ENCODE measurements at places on chromosomes 12 and 14. TPM values are rescaled to one million over a fixed set of nuclear protein-coding genes. Genes with fewer than 3 reads are reported as not detected.

The APOF gene
- total RNA-seq, result not detected

The KRT5 gene
- 0.46 TPM for total RNA-seq

The PAX9 gene
- total RNA-seq, result not detected

The NID2 gene
- 13.6 TPM for total RNA-seq

The GPR162 gene
- total RNA-seq, result 87.9 TPM

The IGF1 gene
- total RNA-seq, result 12.0 TPM

The ADAM21 gene
- total RNA-seq, result 0.69 TPM

The PRPH gene
- 1.4 TPM for total RNA-seq

The IFI27 gene
- total RNA-seq, result 24.2 TPM

The ATP5F1B gene
- total RNA-seq, result 446 TPM

The MIPOL1 gene
- 36.9 TPM for total RNA-seq

The MON2 gene
- total RNA-seq, result 71.3 TPM

The ABCC9 gene
- total RNA-seq, result 22.8 TPM

The HOXC13 gene
- total RNA-seq, result not detected

The PLEKHG7 gene
- total RNA-seq, result not detected

The CLEC9A gene
- total RNA-seq, result not detected

The SLC2A14 gene
- 0.23 TPM for total RNA-seq

The RNASE9 gene
- total RNA-seq, result not detected

The TGM1 gene
- total RNA-seq, result 3.0 TPM

The CRIP1 gene
- total RNA-seq, result 2.3 TPM

The CCDC198 gene
- total RNA-seq, result 1.2 TPM

The FOXN4 gene
- total RNA-seq, result 0.23 TPM

The RIPK3 gene
- total RNA-seq, result 0.69 TPM

The ALG10 gene
- total RNA-seq, result 30.9 TPM

The TROAP gene
- total RNA-seq, result 6.5 TPM

The C12orf76 gene
- total RNA-seq, result 112 TPM

The NAV3 gene
- total RNA-seq, result 225 TPM

The CACNA2D4 gene
- total RNA-seq, result 0.92 TPM

The PPP2R5E gene
- 46.6 TPM for total RNA-seq

The IL31 gene
- not detected for total RNA-seq

The AP1G2 gene
- 23.5 TPM for total RNA-seq

The PTCSC3 gene
- total RNA-seq, result 0.69 TPM

The SMCO2 gene
- total RNA-seq, result 0.46 TPM

The PRR13 gene
- 6.0 TPM for total RNA-seq

The CRIP2 gene
- total RNA-seq, result 106 TPM
